Memory B cell (primary cell): ENCODE measurements at places on chromosomes 3 and 15.

GRCh38 chr3:69209413-69209812 is 87.0 kb upstream of the LMOD3 start:
- no peak for DNase-seq

GRCh38 chr15:79311901-79312553 is 1.1 kb downstream of the TMED3 start:
- no peak for DNase-seq

DNA sequence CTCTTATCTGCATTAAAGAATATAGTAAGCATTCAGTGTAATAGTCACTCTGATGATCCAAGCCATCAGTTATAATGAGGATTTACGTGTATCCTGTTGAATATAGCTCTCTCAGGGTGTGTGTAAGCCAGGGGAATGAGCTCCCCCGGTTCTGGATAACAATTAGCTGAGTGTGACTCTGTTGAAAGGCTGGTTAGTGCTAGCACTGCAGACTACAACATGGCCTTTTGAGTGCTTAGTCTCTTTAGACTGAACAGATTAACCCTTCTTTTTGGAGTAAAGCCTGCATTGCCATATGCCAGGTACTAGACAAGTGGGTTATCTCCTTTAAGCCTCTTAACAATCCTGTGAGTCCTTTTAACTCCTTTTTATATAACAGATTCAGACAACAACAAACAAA is 119.5 kb downstream of the TMEM108 start:
- DNase-seq: no peak

- no peak for DNase-seq
These were observed 163.5 kb downstream of the ABHD5 start for GRCh38 chr3:43854283-43854682.

GRCh38 chr15:62498278-62498677 is 333.2 kb upstream of the C2CD4B start:
- DNase-seq: no peak

DNA sequence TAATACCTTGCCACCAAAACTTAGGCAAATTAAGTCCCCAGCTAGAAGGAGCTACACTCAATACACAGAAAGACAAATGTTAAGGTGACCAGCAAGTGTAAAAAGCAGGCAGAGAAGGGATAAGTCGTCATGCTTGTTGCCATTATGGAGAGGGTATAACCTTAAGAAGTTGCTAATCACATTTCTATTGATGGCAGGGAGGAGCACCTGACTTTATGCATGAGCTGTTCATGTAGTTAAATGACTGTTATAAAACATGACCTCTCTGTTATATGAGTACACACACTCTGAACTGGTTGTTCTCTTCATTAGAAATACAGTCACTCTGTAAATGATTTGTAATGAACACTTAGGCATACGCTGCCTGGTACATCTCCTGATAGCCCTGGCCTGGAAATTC is 6.6 kb upstream of the CCNL1 start:
- no peak for DNase-seq

DNA sequence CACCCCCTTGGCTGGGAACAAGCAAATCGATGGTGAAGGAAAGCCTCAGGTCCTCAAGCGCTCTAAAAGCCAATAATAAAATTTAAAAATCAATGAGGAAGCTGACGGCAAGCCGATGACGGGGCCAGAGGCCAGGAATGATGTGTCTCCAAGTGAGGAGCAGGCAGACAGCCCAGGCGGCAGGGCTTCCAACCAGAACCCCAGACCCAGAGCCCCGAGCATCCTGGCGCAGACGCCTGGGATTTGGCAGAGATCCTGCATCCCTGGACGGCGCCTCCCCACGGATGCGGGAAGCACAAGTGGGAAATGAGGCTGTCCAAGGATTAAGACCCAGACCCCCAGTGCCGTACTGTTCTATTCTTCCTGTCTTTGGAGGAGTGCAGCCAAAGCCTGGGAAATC is 123.0 kb upstream of the PROK2 start:
- no peak for DNase-seq
